Left ventricle myocardium inferior (tissue), 1 donor: ENCODE measurements at places on chromosomes 12 and 14. TPM values are rescaled to one million over a fixed set of nuclear protein-coding genes. Genes with fewer than 3 reads are reported as not detected.

Gene LMNTD1
- not detected for total RNA-seq

DNA sequence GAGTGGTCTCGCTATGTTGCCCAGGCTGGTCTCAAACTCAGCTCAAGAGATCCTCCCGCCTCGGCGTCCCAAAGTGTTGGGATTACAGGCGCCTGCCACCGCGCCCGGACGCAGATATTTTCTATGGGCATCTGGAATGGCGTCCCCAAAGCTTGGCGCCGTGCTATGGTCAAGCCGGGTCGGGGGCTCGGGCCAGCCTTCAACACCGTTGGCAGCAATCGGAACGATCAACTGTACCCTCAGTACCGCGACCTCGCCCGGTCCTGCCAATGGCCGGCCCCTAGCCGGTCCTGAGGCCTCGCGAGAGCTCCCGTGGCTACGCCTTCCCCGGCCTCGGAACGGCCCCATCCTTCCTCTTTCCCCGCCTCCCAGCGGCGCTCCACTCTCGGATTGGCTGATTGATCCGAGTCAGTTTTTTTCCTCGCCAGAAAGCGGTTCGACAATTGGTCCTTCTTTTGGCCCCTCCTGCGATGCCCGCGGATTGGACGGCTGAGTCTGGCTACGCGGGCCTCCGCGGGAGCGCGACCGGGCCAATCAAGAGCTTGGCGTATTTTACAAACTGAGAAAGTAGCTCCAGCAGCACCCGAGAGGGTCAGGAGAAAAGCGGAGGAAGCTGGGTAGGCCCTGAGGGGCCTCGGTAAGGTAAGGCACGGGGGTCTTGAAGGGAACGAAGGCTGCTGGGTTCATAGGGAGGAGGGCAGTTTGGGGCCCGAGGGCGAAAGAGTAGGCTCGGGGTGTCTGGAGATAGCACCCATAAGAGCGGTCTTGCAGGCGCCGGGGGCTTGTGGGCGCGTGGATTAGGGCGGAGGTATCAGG is at the start of gene TROAP:
Gene TROAP (plus strand): TSS at position 548 of the 816 bp plus-strand sequence. CDS start 354 bp downstream, outside the sequence.
- peak; percentile 97 for DNase-seq
- H3K4me3 ChIP-seq = peak within 1 kb of the TSS; percentile 77
- H3K27ac ChIP-seq = peak within 1 kb of the TSS; percentile 78
- H3K27me3 ChIP-seq = no peaks in the 10 kb centered on the region
- no peaks in the 10 kb centered on the region for H3K36me3 ChIP-seq

GRCh38 chr12:132288516-132289215 is 40.7 kb downstream of the GALNT9 start:
- H3K27ac ChIP-seq = no peak overlapping the region
- no peak for DNase-seq
- H3K36me3 ChIP-seq = no peaks in the 10 kb centered on the region
- no peak overlapping the region for H3K4me3 ChIP-seq
- H3K4me1 ChIP-seq = peaks cover 7% of the 10 kb centered on the region

DNA sequence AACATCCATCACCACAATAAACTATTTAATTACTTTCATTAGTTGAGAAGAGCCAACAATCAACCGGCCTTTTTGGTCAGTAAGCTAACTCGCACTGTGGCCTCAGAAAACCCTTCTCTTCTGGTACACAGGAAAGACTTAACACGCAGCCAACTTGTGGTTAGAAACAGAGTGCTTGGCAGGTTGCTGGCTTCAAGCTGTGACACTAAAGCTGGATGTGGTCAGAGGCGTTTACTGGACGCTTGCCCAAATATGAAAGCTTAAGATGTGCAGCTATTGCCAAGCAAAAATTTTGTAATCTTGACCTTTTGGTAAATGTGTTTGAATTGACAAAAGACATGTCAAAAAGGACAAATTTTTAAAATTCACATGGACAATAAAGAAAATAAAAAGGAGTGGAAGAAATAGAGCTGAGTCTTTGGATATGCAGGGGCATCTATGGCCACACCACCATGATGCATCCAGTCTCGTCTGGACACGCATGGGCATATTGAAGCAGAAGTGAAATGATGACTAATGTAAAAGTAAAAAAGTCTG is 2.6 kb upstream of the KLRK1 start:
- H3K27me3 ChIP-seq = no peaks in the 10 kb centered on the region
- H3K36me3 ChIP-seq = no peaks in the 10 kb centered on the region
- peak; percentile 56 for DNase-seq

DNA sequence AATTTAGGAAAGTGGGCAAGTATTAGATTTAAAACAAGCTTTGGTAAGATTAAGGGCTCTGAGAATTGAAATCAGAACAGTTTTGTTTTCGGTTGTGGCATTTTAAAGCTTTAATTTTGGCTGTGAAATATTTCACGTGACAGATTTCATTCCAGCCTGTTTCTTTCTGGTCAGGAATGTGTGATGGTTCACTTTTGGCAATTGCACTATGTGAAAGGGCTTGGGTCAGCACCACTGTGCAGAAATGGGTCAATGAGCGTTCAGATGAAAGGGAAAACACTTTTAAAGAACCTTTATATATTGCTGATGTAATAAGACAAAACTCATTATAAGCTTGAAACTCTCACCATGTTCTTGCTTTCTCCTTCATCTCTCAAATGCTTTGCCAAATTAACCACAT is 17.1 kb downstream of the NUBPL start:
- peaks cover 57% of the 10 kb centered on the region for H3K4me1 ChIP-seq
- H3K27me3 ChIP-seq = no peaks in the 10 kb centered on the region

Gene REM2
- total RNA-seq = not detected

- peaks cover 69% of the 10 kb centered on the region for H3K36me3 ChIP-seq
- H3K27me3 ChIP-seq = no peaks in the 10 kb centered on the region
- no peak for DNase-seq
- H3K27ac ChIP-seq = peak overlapping the region; percentile 20
These were observed 10.1 kb downstream of the GMFB start for GRCh38 chr14:54478636-54479215.

Gene COX8C
- total RNA-seq = 1.3 TPM

- H3K27me3 ChIP-seq = peaks cover 86% of the 10 kb centered on the region
- no peak overlapping the region for H3K4me3 ChIP-seq
- H3K36me3 ChIP-seq = no peaks in the 10 kb centered on the region
These were observed 60.8 kb upstream of the SCN8A start for GRCh38 chr12:51530208-51530607.

DNA sequence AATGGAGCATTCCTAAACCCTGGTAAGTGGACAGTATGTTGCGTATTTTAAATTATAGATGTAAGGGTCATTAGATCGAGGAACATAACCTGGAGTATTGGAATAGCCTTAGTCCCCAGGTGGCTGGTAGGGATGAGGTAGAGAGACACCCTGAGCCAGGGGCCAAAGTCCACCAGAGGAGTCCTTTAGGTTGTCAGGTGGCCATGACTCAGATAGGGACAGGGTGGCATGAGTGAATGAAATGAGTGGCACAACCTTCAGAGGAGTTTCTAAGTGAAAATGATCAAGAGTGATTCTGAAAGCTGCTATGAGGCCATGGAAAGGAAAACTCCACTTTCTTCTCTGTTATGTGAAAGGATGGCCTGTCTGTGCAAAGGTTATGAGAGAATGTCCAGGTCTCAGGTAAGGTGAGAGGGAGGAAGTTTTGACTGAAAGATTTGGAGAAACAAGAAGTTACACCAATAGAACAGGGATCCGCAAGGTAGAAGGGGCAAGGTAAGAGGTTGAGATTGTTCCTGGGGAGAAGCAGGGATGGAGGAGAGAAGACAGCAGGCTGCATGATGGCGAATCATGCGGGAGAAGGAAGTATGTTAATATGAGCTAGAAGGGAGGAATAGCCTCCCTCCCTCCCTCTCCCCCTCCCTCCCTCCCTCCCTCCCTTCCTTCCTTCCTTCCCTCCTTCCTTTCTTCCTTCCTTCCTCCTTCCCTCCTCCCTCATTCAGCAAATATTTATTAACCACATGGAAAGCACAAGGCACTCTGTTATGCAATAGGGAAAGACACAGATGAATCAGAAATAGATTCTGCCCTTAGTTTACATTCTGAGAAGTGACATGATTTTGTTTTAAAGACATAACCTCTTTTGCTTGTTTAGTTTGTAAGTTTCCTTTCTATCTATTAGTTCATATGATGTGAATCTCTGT is 14.0 kb upstream of the RIPK3 start:
- H3K4me1 ChIP-seq = no peaks in the 10 kb centered on the region
- DNase-seq = no peak
- H3K27me3 ChIP-seq = peaks cover 43% of the 10 kb centered on the region
- H3K36me3 ChIP-seq = no peaks in the 10 kb centered on the region

DNA sequence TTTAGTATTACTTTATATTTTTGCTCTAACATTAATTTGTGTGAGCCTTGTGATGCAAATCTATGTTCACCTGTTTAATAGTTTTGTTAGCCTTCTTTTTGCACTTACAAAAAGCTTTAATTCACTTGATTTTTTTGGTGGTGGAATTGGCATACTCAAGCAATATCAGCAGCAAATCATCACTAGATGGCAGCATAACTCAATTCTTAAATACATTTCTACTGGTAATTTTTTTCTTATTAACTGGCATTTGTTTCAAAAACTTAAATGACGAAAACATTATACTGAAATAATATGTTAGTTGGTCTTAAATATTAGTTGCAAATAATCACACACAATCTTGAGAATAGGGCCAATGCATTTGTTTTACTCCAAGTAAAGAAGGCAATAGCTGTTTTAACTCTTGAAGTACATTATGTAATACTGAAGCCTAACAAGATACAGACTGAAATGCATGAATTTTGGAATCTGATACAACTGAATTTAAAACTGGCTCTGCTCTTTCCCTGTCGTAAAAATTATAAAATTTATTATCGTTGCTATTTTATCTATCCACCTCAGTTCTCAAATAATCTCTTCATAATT is 151.5 kb downstream of the ATXN7L3B start:
- no peaks in the 10 kb centered on the region for H3K36me3 ChIP-seq
- no peak for DNase-seq
- no peaks in the 10 kb centered on the region for H3K4me1 ChIP-seq
- no peak overlapping the region for H3K4me3 ChIP-seq

DNA sequence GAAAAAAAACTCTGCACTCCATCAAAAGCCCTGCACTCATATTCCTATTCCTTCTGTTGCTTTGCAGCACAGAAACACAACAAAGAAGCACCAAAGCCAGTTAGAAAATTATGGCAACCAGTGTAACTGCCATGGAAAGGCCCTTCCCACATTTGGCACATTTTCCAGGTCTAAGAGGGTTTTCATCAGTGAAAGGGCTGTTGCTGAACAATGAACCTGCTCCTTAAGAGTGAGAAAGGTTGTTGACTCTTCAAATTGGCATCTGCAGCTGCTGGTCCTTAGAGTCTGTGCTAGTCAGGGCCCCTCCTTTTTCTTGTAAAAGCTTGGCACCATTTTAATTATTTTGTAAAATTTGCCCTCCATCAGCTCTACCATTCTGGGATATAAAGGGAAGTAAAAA is 378.7 kb upstream of the KITLG start:
- H3K4me1 ChIP-seq = peaks cover 28% of the 10 kb centered on the region
- H3K27me3 ChIP-seq = no peaks in the 10 kb centered on the region
- peak overlapping the region; percentile 27 for H3K27ac ChIP-seq
- H3K4me3 ChIP-seq = no peak overlapping the region
- no peak for DNase-seq

DNA sequence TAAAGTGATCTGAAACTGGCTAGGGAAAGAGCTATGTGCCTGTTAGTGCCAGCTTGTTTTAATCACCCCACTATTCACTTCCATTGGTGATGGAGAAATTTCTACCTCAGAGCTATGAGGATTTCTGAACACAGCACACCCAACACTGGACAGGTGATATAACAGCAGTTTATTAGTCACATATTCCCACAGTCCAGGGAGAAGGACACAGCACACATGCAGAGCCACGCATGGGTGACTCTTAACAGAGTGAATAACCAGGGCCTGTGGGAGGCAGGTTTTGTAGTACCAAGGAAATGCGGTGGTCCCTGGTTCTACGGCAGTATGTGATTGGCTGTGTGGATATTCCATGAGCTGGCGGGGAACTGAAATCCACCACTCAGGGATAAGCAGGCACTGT is 455.1 kb downstream of the BTG1 start:
- H3K27ac ChIP-seq = no peak overlapping the region
- no peak overlapping the region for H3K4me3 ChIP-seq
- H3K36me3 ChIP-seq = no peaks in the 10 kb centered on the region
- DNase-seq = no peak

GRCh38 chr12:24743941-24744793 is 204.7 kb downstream of the BCAT1 start:
- no peaks in the 10 kb centered on the region for H3K27me3 ChIP-seq
- H3K4me1 ChIP-seq = peaks cover 6% of the 10 kb centered on the region
- no peaks in the 10 kb centered on the region for H3K36me3 ChIP-seq
- H3K4me3 ChIP-seq = no peak overlapping the region
- H3K27ac ChIP-seq = no peak overlapping the region

DNA sequence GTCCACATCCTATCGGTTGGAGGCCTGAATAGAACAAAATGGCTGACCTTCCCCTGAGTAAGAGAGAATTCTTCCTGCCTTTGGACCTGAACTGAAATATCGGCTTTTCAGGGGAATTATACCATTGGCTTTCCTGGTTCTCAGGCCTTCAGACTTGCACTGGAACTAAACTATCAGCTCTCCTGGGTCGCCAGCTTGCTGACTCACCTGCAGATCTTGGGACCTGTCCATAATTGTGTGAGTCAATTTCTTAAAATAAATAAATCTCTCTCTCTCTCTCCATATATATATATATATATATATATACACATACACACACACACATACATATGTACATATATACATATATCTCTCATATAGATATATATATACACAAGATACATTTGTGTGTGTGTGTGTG is 41.6 kb downstream of the KCNK10 start:
- DNase-seq = no peak
- no peaks in the 10 kb centered on the region for H3K4me1 ChIP-seq
- no peak overlapping the region for H3K27ac ChIP-seq
- no peak overlapping the region for H3K4me3 ChIP-seq

Gene FGF6
- not detected for total RNA-seq

Gene GPRC5A
- total RNA-seq = 0.77 TPM

GRCh38 chr12:110370732-110371231 is 32.7 kb downstream of the ANAPC7 start:
- no peak overlapping the region for H3K4me3 ChIP-seq
- DNase-seq = no peak
- no peak overlapping the region for H3K27ac ChIP-seq
- H3K36me3 ChIP-seq = peaks cover 45% of the 10 kb centered on the region
- peaks cover 29% of the 10 kb centered on the region for H3K4me1 ChIP-seq

GRCh38 chr14:58118097-58118815 is 33.8 kb downstream of the ARMH4 start:
- DNase-seq = no peak
- H3K27ac ChIP-seq = no peak overlapping the region
- H3K27me3 ChIP-seq = no peaks in the 10 kb centered on the region
- H3K4me3 ChIP-seq = no peak overlapping the region

Gene MTHFD1
- 64.9 TPM for total RNA-seq

Gene MIP
- not detected for total RNA-seq

GRCh38 chr12:29211696-29212095 is 62.6 kb downstream of the FAR2 start:
- H3K27me3 ChIP-seq = no peaks in the 10 kb centered on the region
- DNase-seq = no peak
- H3K4me3 ChIP-seq = no peak overlapping the region
- H3K4me1 ChIP-seq = peaks cover 30% of the 10 kb centered on the region
- no peaks in the 10 kb centered on the region for H3K36me3 ChIP-seq
- no peak overlapping the region for H3K27ac ChIP-seq

Gene TMCC3
- total RNA-seq = 1.7 TPM

Gene IFNG-AS1
- total RNA-seq = 0.58 TPM
